ENCODE measurements at places on chromosomes 16 and 17.

- DNase-seq: no peak
Observed at GRCh38 chr16:90019543-90020259, 445 bp upstream of the DBNDD1 start.

GRCh38 chr16:70706948-70707465, 21.2 kb upstream of the MTSS2 start:
- DNase-seq: no peak

GRCh38 chr17:35973333-35974260, 7.7 kb downstream of the CCL16 start:
- DNase-seq: no peak

GRCh38 chr17:72862276-72862999, 230.1 kb downstream of the SLC39A11 start:
- DNase-seq: no peak

DNA sequence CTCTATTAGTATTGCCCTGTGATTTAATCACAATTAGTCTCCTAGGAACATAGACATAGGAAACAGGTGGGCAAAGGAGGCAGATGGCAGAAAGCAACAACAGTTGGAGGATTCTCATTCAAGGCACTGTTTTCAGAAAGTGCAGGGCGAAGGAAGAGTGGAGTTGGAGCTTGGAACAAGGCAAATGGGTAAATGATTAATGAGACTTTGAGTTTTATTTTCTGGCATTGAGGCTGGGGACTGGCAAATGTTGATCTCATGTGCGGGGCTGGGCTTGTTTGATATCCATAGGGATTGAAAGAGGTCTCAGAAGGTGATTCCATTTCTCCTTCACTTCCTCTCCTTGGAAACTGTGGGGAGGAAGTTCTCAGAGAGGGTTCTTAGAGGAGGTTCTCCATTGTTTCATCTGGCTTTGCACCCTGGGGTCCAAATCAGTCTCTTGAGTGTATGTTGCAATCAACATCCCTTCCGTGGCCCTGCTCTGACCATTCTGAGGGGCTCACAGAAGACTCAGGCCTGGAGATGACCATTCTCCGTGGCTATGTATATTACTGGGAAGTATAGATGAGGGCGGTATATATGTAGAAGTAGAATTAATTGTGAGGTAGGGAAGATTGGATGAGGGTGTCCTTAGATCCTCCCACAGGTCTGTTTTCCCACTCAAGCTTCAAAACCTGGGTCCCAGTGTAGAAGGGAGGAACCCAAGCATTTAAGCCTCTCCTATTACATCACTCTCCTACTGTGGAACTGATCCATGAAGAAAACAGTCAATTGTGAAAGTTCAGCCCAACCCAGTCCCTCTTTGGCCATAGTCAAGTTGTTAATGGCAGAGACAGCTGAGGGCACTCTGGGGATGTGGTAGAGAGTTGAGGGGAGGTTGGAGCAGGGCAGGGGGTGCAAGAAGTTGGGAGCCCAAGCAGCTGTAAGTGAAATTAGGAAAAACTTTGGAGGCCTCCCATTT, 36.5 kb upstream of the SRSF1 start:
- no peak for DNase-seq

GRCh38 chr16:29978564-29979270, 5.0 kb downstream of the TAOK2 start:
- no peak for DNase-seq

GRCh38 chr16:58461056-58461455, 38.9 kb upstream of the NDRG4 start:
- DNase-seq: no peak

- no peak for DNase-seq
Observed at GRCh38 chr17:82252511-82253178, 20.9 kb downstream of the CSNK1D start.

GRCh38 chr16:64892835-64893785, 228.8 kb downstream of the CDH11 start:
- DNase-seq: no peak

DNA sequence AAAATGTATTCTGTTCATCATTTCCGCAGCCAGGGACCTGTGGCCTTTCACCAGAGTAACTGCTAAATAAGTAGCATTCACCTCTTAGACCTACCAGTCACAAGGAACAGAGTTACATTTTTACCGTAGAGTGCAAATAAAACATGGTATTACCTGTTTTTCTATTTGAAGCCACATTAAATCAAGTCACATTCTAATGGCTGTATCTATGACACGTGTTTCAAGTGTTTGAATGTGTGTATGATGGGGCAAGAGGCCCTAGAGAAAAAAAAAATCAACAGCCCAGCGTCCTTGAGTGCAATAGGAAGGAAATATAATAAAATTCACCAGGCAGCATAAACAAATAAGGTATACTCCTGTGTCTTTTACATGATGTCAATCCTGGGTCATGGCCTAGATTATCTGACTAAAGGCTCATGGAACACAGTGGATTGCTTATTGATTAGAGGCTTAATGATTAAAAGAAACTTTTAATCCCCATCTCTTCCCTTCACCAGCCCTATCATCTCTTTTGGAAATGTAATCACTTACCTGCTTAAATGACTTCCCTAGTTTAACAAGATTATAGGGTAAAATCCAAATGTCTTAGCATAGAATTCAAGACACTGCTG, 168.7 kb upstream of the CDH5 start:
- DNase-seq: no peak

GRCh38 chr16:48158296-48158695, 2.5 kb upstream of the ABCC12 start:
- DNase-seq: no peak

- DNase-seq: peak; percentile 51
Observed at GRCh38 chr16:9258423-9259051, 167.1 kb downstream of the HAPSTR1 start.

DNA sequence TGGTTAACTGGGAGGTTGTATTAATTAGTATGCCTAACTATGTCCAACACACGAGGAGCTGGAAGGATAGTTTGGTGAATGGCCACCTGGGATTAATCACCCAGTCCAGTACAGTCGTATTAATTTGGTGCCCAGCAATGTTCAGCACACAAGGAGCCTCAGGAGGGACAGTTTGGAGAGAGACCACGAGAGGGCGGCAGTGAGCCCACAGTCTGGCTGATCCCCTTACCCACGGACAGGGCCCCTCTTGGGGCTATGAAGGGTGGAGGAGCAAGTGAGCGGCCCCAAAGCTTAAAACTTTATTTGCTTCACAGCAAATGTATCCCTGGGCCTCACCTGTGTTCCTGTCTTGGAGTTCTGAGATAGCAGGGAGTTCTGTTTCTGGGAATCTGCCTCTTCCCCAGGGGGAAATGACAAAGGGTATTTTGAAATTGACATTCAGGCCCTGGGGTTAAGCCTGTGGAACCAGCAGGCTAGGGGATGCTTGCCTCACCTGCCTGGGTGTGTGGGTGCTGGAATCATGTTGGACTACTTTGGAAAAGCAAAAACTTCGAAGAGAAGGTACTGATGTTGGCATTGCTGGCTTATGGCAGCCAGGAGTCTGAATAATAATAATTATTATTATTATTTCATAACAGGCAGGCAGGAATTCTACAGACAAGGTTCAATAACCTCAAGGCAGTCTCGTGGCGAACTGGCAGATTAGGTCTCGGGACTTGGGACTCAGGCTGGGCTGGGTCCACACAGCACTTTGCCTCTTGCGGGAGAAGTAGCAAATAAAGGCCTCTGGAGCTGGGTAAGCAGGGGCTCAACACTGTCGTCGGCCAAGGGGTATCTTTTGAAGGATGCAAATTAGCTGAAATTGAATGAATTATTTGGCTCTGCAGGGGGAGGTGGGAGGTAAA, 227.6 kb upstream of the ASIC2 start:
- peak; percentile 21 for DNase-seq

DNA sequence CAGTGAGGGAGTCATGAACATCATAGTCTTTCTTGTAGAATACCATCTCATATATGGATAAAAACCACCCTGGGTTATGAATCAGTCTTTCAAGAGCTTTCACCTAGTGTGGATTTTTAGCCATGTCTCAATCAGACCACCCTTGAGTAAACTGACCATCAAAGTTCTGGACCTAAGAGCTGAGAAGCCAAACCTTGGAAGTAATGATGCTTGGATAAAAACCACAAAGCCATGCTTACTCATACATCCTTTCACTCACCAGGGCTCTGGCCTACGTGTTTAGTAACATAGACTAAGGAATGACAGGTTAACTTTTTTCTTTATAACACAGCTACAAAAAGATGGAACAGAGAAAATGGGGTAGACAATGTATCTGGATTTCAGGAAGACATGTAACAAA, 167.2 kb downstream of the STX8 start:
- no peak for DNase-seq

DNA sequence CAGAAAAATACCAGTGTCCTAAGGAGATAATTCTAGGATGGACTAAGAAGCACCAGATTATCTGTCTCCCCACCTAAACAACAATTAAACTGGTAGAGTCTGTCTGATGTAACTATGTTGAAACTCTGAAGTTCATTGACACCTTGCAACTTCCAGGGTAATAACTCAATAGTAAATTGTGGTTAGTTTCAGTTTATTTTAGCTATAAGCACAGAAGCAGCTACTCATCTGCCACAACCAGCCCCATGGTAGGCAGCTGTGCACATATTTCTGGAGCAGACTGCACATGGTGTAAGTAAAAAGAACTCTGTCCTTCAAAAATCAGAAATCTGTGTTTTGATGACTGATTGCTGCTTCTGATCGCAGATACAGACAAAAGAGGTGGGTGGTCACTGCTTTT, 852.1 kb downstream of the CDH11 start:
- no peak for DNase-seq

DNA sequence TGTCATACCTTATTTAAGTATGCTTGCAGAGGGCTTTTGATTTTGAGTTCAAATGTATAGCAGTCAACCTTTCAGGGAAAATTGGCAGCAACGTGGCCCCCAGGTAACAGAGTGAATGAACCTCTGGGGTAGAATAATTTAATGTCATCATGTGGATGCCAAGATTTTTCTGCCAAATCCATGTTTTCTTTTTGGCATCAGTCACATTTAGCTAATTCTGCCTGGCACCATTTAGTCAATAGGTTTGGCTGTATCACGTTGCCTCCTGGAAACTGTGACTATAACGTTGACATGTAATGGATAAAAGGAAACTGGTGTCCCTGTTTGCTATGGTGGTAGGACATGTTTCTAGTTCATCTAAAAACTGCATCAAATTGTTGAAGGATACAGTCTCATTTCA, 115.5 kb downstream of the HS3ST2 start:
- DNase-seq: no peak

All from Jurkat, Clone E6-1 (cell line).